ENCODE measurements at places on chromosomes 12 and 14.

GRCh38 chr12:114253976-114254778, 151.8 kb downstream of the TBX5 start:
- DNase-seq: no peak

DNA sequence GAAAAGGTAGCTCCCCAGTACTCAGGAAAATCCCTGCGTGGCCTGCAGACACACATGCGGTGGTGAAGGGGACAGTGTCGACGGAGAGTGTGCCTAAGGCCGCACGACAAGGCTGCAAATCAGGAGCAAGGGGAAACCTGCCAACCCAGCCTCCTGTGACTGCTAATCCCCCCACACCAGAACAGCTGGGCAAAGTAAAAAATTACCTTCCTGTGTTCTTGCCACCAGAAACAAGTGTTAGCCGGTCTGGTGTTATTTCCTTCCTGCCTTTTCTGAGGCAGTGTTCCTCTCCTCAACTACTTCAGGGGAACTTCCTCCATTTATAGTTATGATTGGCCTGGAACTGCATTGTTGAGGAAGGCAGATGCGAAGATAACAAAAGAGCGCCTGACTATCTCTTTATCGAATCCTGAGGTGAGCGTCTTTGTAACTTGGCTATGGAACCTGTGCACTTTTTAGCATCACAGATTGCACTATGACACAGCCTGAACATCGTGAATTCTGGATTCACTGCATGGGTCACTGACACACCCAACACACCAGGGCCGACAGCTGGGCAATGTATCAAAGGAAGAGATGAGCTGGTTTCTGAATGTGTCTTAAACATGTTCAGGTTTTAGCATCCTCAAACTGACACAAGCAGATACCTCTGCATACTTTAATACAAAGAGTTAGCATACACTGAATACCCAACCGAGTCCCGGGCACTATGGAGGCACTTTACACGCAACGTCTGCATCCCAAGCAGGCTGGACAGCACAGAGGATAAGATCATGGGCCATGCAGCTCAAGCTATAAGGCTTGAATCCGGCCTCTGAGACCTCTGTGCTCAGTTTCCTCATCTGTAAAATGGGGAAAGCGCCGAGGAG, 28.9 kb downstream of the SLC15A4 start:
- DNase-seq: no peak

- DNase-seq: no peak
Observed at GRCh38 chr14:22194664-22195063, 394.4 kb downstream of the DAD1 start.

DNA sequence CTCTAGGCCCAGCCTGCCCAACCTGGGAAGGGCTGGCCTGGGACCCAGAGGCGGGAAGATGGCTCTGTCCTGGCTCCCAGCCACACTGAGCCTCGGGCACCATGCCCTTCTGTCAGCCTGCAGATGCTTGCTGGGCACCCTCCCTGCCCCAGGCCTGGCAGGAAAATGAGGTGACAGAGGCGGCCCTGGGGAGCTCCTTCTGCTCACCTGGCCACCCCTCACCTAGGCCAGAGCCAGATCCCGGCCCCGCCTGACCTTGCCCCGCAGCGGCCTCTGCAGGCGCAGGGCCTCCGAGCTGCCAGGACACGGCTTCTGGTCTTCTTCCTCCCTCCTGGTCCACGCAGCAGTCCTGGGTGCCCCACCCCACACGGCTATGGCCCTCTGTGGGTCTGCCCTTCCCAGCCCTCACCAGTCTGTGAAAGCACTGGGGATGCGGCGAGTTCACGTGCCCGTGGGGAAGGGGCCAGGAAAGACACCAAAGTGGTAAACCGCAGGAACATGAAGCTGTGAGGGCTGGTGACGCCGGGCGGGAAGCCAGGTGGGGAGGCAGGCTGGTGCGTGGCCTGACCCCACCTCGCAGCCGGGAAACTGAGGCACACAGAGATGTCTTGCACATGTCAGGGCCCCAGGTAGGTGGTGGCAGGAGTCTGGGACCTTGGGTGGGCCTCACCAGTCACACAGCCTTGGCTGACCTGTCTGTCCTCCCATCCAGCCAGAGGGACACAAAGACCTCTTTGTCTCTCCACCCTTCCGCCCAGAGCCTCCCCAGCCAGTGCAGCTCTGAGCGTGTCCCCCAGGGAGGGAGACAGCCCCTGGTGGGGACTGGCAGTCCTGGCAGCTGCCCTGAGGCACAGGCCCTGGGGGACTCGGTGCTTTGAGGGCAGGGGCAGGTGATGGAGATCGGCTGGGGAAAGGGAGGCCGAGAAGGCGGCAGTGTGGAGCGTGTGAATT, 12.8 kb downstream of the BAG5 start:
- DNase-seq: no peak
